Activated CD4-positive, alpha-beta T cell treated with anti-CD3 and anti-CD28 coated beads for 24 hours (primary cell): ENCODE measurements at places on chromosomes 4 and X.

DNA sequence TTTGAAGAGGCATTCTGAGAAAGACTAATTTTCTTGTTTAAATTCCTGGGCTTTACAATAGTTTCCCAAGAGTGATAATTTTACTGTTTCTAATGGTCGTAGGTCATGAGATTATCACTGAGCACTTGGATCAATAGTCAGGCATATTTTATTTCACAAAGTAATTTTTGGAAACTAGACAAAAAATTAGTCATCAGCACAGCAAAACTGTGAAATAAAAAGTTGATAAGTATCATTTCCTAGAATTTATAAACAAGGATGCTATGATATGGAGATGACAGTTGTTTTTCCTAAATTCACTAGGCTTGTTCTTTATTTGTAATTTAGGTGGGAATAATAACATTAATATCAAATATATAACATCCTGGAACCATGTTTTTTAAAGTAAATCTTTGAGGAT is 33.0 kb downstream of the SULT1B1 start:
- DNase-seq: no peak

GRCh38 chr4:170080496-170080895 is 9.3 kb downstream of the AADAT start:
- DNase-seq: no peak

DNA sequence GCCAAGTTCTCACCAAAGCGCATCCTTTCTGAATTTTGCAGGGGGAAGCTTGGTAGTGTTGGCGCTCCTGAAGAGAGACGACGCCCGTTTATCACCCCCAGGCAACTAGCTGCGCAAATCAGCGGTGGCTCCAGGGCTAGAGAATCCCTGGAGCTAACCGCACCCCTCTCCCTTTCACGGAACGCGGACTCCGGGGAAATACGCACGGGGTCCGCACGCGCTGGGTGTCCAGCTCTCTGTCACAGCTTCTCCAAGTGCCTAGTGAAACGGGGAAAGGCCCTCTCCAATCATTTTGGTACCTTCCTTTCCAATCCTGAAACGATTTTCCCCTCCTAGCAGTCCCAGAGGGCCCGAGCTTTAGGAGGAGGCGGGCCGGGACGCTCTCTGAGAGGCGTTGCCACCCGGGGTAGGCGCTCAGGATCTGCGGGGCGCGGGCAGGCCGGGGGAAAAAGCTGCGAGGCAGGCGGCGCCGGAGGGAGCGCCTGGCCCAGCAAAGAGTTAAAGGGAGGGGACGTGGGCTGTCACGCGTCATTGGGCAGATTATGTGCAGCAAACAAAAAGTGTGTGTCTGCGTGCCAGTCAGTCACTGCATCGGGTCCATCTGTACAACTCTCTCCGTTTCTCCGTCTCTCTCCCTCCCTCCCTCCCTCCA is at the start of gene PRDM8:
Gene PRDM8 (plus strand): TSS at position 582 of the 652 bp plus-strand sequence. CDS start 2,578 bp downstream, outside the sequence.
- no peak for DNase-seq

GRCh38 chr4:108466936-108467902 is 153.2 kb upstream of the RPL34 start:
- no peak for DNase-seq

DNA sequence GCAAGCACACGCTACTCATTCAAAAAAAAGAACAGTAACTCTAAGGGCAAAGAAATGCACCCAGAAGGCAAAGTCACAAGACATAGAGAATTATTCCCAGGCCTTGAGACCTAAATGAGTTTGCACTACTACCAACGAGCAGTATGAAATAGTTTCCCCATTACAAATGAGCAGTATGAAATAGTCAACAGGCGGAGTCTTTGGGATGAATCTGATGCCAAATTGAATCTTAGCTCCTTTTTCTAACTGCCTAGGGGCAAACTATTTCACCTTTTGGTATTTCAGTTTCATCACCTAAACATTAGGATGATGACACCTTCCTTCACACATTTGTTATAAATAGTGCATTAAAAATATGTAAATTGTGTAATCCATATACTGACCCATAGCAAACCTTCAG is 213.0 kb upstream of the FAT4 start:
- no peak for DNase-seq

DNA sequence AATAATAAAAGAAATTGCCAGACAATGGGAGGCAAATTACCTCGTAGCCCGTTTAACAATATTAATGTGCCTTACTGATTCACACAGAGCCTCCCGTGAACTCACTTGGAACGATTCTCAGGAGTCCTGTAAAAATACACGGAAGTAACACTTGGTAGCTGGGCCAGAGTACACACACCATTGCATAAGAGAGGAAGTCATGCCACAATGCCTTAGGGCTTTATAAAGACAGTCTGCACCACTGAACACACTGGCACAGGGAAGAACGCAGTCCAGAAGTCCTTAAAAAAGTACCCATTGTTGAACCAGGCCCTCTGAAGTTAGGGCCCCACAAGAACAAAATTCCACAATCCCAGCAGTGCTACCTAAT is 15.1 kb downstream of the SLC2A9 start:
- DNase-seq: no peak

DNA sequence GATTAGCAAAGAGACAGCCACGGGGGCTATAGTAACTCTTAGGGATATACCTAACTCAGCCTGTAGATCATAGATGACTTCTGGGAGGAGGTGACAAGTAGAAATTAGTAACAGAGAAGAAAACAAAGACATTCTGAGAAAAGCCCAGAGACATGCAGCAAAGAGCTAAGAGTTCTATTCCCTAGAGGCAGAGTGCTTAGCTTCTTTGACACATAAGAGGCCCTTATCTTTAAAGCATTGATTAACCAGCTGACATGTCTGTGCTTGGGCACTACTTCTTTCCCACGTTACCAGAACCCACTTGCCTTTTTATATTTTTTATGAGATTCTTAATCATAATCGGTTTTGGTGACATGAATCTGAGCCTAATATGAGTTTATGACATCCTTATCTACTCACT is 179.5 kb downstream of the GABRB1 start:
- DNase-seq: no peak

DNA sequence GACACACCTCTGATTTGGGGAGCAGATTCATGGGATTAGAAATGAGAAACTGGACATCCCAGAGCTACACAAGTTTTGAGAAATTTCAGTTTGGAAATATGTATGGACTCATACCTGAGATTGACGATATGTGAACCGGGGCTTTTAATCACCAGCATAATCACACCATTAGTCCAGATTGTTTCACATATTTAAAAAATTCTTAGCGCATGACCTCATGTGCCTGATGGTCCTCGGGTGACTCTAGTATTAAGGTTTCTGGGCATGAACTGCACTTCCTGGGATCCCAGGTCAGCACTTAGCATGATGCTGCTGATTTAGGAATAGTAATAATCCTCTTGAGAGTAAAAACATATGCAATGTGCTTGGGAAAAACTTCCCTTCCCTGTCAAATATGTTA is 91.9 kb upstream of the BCOR start:
- DNase-seq: no peak

- no peak for DNase-seq
Observed at GRCh38 chrX:10831716-10832502, 211.5 kb upstream of the MID1 start.

DNA sequence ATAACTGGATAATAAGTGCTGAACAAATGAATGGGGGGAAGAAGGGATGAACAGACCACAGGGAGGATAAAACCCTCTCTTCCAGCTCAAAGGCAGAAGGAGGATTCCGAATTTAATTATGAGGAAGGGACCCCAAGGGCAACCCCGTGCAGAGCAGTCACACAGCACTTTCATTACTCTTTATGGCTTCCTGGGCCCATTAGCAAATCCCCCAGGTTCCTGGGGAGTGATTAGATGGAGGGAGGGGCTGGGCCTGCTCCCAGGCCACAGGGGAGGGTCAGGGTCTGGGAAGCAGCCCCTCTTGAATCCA is 67.1 kb downstream of the PPP2R2C start:
- DNase-seq: no peak
